ENCODE measurements at places on chromosomes 5 and 9.

- DNase-seq: no peak
Observed at GRCh38 chr9:135523521-135524129, 2.4 kb downstream of the LCN1 start.

GRCh38 chr9:34540827-34541226 is 18.0 kb upstream of the ENHO start:
- peak; percentile 75 for DNase-seq

- DNase-seq: no peak
Observed at GRCh38 chr9:6055666-6056065, 40.2 kb upstream of the RANBP6 start.

GRCh38 chr5:96817506-96817905 is 9.8 kb upstream of the ERAP1 start:
- no peak for DNase-seq

GRCh38 chr5:119333421-119333851 is 22.4 kb upstream of the TNFAIP8 start:
- DNase-seq: no peak

DNA sequence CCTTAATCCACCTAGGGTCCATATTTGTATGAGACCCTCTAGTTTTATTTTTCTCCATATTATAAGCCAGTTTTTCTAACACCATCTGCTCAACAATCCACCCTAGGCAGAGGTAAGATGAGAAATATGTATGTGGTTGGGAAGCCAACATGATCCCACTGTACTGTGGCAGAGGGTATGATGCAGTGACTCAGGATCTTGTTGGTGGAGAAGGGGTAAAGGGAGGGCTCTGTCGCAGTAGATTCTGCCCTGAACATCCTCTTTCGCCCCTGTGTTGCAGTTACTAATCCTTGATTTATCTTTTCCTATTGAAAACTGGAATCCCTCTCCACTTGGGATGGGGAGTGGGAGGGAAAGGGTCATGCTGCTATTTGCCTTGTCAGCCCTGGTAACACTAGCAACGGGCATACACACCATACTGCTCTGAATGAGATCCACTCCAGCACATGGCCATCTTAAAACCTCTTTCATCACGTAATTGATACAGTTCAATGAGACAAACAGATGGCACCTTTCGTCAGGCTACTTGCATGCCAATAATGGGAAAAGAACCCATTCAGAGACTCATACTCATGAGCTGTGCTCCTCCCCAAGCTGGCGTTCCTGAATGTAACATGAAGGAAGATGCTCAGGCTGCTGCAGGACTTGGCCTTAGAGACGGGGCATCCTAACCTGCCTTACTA is 63.0 kb downstream of the ADAMTS12 start:
- no peak for DNase-seq

- DNase-seq: peak; percentile 71
Observed at GRCh38 chr9:116208417-116209232, 55.0 kb downstream of the PAPPA start.

- no peak for DNase-seq
Observed at GRCh38 chr9:9100070-9100469, 1300.5 kb upstream of the DMAC1 start.

- DNase-seq: no peak
Observed at GRCh38 chr9:94449486-94449885, 105.4 kb upstream of the PCAT7 start.

DNA sequence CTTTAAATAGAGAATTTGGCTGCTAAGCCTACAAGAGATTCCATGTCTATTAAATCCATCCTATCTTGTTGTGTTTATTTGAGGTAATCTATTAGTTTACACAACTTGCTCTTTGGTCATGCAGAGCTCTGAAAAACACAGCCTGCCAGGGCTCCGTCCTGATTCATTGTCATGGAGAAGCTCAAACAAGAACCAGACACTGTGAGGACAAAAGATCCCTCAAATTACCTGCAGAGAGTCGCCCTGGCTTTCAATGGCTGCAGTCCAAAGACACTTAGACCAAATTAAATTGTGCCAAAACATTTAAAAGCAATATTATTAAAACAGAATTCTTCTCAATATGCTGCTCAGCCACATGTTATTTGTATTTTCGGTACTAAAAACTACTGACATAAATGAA is 60.1 kb downstream of the CDH18 start:
- no peak for DNase-seq

DNA sequence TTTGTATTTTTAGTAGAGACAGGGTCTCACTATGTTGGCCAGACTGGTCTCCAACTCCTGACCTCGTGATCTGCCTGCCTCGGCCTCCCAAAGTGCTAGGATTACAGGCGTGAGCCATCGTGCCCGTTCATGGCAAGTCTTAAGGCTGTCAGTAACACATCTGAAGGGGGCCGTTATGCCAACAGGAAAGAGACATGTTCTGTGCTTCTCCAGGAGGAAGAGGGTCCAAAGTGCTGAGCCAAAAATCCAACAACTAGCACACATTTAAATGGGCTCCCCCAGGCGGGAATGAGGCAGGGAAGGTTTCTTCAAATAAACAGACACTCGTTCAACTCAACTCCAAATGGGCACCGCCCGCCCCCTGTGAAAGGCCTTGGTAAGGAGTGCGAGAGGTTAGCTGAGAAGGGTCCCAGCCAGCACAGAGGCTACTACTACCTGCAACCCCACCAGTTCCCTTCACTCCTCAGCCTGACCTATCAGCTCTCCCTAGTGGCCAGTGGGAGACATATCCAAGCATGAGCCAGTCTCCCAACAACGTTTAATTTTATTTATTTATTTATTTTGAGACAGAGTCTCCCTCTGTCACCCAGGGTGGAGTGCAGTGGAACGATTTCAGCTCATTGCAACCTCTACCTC is 84.1 kb upstream of the DMRT1 start:
- DNase-seq: peak; percentile 62

All from HFFc6 (cell line).